ENCODE measurements at places on chromosomes 5 and 9.

- DNase-seq, result no peak
Observed at GRCh38 chr5:939368-939767, 46.7 kb downstream of the TRIP13 start.

- DNase-seq, result no peak
Observed at GRCh38 chr9:91818647-91819403, 131.2 kb downstream of the ROR2 start.

DNA sequence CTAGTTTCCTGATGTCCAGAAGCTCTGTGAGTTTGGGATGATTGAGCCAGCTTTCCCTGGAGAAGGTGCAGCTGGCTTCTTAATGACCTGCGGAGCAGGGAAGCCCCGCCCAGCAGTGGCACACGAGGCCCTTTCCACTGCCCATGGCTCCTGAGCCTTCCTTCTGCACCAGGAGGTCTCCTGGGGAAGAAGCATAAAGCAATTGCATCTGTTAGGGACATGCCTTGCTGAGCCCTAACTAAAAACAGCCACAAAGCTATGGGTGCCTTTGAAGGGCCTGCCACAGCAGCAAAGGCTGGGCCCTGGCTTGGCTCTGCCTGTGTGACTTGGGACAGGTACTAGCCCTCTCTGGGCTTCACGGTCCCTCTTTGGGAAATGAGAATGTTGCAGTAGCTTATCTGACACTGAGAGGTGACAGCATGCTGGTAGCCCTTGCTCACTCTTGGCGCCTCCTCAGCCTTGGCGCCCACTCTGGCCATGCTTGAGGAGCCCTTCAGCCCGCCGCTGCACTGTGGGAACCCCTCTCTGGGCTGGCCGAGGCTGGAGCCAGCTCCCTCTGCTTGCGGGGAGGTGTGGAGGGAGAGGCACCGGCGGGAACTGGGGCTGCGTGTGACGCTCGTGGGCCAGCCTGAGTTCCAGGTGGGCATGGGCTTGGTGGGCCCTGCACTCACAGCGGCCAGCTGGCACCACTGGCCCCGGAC lies 218.4 kb downstream of the FSTL4 start:
- DNase-seq, result no peak

DNA sequence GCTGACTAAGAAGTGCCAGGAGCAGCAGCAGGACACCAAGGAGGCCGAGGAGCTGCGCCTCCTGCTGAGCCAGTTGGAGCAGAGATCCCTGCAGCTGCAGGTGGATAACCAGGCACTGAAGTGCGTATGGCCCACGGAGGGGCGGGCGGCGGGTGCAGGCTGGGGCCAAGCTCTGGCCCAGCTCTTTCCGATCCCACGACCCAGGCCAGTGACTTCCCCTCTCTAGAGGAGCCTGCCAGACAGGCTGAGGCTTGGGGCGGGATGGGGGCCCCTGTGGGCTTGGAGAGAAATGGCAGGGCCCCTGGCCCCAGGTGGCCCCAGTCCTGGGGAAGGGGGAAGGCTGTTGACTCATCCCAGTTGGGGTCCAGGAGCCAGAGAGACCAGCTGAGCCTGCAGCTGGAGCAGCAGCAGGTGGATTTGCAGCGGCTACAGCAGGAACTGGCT lies 3.6 kb downstream of the PTRH1 start:
- no peak for DNase-seq

DNA sequence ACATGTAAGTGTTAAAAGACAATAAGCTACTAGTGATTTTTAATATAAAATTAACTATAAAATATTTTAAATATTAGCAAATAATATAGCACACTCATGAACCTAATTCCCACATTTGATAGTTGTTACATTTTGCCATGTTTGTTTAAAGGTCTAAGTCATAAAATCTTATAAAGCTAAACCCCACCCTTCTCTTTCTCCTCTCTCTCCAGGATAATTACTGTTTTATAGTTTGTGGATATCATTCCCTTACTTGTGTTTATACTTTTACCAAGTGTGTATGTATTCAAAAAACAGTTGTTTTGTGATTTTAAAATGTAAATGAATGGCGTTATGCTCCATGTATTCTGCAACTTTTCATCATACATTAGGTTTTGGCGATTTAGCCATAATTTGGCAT lies 34.2 kb downstream of the LYRM7 start:
- no peak for DNase-seq

- DNase-seq, result peak; percentile 73
Observed at GRCh38 chr9:127202461-127203169, 62.0 kb upstream of the GARNL3 start.

- DNase-seq, result no peak
Observed at GRCh38 chr9:25709941-25710340, 31.7 kb upstream of the TUSC1 start.

DNA sequence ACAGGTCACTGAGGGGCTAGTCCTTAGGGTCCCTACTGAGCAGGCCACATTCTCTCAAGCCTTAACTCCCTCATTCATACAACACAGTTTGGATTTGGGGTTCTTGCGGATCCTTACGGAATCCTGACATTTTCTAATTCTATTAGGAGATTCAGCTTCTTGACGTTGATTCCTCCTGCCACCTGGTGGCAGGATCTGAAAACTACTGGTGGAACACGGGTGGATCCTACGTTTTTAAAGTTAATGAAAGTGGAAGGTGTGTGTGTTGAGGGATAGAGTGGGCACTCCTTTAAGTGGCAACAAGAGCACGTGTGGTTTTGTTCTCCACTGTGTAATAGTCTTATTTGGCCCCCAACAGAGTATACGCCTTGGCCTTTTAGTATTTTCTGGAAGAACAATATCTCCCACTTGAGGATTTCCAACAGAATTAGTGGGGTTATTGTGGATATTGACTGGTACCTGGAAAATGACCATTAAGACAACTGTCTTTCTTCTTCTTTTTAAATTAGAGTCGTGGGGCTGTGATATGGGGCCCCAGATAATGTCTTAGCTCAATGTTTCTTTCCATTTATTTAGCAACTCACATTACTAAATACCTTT lies 25.2 kb downstream of the SLC28A3 start:
- peak; percentile 86 for DNase-seq

DNA sequence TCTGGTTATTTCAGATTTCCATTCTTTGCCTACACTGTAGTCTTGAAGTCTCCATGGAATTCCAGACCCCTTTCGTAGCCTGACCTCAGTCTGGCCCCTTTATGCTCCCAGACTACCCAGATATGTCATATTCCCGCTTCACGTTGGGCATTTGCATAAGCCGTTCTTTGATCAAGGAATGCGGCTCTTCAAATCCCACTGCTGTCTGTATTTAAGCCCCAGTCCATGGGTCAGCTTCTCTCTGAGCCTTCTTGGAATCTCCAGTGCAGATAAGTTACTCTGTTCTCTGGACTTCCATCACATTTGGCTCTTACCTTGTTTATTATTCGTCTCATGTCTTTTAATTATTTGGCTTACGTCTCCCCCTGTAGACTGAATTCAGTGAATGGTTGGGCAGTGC lies 97.4 kb downstream of the PARP8 start:
- no peak for DNase-seq

DNA sequence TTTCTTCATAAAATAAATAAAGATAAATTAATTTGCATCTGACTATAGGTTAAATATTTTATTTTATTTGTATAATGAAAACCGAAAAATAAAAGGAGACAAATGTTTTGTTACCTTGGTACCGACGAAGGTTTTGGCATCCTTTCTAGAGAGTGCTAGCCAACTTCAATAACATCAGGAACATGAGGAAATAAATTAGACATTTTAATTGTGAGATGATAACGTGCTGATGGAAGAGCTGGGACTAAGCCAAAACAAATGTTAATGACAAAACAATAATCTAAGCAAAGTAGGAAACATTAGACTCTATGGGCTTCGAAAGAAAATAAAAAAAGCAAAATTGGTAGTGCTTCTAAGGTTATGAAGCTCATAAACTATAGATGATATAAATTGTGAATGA lies 201.0 kb downstream of the IRX2 start:
- DNase-seq, result no peak

- DNase-seq, result peak; percentile 49
Observed at GRCh38 chr5:56951126-56951945, 587 bp downstream of the MIER3 start.

DNA sequence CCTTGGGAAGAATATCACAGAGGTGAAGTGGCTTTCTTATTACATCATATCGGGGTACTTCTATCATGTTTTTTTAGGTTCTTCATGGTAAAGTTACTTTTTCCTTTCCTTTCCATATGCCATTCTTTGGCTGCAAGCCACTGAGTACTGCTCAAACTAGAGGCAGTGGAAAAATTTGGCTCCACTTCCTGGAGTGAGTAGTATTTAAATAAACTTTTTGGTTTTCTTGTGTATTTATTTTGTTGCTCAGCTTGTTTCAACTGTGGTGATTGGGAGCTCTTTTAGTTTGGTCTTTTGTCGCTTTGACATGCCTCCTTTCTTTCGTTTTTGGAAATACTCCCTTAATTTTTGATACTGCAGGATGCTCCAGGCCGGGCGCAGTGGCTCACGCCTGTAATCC lies 69.8 kb downstream of the WDR70 start:
- peak; percentile 2 for DNase-seq

DNA sequence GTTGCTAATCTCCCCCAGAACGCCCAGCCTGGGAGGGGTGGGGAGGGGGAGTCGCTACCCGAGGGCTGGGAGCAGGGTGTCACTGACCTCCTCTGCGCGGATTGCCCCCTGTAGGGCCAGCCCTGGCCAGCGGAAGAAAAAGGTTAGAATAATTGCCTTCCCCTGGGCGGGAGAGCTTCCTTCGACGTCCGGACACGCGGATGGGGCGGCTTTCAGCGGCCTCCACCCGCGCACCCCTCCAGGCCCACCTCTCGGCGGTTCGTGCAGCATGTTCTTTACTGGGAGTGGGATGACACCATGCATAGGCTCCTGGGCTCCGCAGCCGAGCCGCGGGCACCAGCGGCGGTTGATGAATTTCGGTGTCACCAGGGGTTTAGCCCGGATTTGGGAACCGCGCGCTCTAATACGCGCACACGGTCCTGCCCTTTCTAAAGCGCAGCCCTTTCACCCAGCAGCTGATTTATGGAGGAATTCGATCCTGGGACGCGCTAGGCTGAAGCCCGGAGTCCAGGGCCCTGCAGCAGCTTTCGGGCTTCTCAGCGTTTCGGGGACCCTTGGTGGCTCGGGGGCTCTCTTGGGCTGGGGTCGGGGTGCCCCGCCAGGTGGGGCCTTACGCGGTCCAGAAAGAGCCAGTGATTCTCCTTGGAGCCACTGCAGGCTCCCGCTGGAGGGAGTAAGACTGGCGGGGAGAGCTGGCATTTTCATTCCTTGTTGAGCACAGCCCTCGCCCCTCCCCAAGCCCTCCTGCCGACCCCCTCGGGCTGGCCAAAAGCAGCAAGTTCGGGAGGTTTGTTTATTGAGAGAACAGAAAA lies 10.1 kb downstream of the LMX1B start:
- no peak for DNase-seq

- DNase-seq, result peak; percentile 25
Observed at GRCh38 chr5:2752821-2753439, 1.5 kb upstream of the IRX2 start.

DNA sequence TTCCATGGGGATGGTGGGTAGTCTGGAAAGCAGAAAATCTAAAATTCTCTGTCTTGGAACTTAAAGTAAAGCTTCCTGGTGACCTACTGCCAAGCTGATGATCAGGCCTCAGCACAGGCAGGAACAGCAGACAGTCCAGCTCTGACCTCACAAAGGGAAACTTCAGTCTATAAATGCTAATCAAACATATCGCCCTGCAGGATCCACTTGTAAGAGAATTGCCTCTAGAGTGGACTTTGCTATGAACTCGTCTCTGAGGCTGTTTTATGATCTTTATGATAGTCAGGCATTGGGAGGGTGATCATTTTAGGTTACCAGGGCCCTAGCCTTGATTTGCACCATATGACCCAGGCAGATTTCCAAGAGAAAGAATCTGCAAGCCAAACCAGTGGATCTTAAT lies 67.6 kb upstream of the SELENOP start:
- no peak for DNase-seq

DNA sequence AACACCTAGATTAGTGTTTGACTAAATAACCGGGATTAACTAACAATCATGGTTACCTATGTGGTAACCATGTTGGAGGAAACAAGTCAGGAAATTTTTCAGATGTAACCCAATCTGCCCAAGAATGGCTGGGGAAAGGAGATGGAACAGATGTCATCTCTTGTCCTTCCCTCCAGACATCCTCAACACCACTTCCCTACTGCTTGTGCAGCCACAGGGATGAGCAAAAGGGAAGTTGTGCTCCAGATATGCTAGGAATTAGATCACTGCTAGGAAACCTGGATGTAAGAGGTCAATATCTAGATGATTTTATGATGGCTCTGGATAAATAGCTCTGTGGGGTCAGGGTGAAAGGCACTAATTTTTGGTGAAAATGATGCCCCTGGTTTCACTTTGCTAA lies 61.3 kb upstream of the ELL2 start:
- DNase-seq, result peak; percentile 24

- DNase-seq, result peak; percentile 61
Observed at GRCh38 chr9:111839987-111840386, 45.2 kb upstream of the SHOC1 start.

DNA sequence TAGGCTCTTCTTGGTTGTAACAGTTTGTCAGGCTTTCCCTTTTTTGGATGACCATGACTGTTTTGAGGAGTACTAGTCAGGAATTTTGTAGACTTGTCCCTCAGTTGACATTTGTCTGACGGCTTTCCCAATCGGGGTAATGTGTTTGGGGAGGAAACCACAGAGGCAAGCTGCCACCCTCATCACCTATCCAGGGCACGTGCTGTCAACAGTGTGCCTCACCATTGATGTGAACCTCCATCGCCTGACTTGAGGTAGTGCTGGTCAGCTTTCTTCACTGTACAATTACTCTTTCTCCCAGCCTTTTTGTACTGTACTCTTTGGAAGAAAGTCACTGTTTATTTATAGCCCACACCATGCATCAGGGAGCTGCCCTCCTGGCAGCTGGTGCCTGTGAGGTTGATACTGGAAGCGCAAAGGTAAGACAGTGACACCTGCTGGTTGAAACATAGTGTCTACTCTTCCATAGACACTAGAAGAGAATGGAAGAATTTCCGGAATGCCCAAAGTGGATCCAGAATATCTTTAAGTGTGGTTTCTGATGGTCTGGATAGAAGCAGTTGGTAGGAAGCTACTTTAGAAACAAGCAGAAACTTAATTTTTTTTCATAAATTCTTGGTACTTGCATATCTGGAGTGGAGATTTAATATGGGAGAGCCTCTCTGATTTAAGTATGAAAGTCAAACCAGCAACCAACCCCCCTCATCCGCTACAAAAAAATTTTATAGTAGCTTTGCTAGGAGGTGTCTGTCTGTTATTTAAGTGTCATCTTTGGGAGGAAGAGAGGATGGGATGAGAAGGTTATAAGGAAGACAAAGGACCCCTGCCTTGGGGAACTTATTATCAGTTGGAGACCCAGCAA lies 69.3 kb downstream of the SNX30 start:
- peak; percentile 77 for DNase-seq

DNA sequence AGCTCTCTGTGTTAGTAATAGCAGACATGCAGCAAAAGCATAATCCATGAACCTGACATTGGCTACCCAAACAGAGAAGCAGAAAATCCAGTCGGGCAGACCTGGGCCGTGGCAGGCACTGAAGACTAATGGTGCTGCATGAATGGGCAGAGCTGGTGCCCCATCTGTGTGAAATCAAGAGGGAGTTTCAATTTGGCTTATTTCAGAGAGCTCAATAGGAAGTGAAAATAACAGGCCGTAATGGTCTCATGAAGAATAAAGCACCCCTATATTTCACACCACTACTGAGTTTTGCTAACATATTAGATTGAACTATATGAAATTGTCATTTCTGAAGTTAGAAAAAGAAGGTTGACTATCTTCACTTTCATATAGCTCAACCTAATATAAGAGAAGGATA lies 149.7 kb downstream of the ENC1 start:
- DNase-seq, result no peak
